ENCODE measurements at places on chromosomes 3 and 15.

- DNase-seq: no peak
These were observed 56.3 kb upstream of the TMCO5A start for GRCh38 chr15:37877851-37878741.

GRCh38 chr3:179464323-179465092 lies 13.2 kb upstream of the GNB4 start:
- DNase-seq: peak; percentile 42

DNA sequence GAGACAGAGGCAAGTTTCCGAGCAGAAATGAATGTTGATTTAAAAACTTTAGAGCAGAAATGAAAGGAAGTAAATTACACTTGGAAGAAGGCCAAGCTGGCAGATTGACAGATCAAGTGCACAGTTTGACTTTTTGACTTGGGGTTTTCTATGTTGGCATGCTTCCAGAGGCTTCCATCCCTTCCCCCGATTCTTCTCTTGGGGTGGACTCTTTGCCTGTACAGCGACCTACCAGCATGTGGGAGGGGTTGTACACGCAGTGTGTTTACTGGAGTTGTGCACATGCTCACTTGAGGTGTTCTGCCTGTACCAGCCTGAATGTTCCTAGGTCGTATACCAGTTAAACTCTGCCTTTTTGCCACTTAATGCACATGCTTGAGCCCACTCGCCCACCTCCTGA lies 701.5 kb upstream of the GBE1 start:
- no peak for DNase-seq

DNA sequence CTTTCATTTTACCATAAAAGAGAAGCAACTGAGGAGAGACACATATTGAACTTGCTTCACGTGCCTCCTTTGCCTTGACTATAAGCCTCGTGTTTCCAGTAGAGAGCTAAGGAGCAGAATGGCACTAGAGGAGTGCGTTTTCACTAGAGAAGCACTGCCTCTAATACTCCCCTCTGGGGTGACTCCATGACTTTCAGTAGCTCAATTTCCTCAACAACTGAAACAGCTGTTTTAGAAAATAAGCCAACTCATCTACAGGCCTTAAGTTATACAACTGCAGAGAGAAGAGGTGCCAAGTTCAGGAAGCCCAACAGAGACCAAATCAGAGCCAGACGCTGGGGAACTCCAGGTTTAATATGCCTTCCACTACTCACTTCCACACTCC lies 1.9 kb downstream of the UBP1 start:
- DNase-seq: no peak

- DNase-seq: peak; percentile 85
These were observed 8.2 kb downstream of the XYLB start for GRCh38 chr3:38354588-38355330.

DNA sequence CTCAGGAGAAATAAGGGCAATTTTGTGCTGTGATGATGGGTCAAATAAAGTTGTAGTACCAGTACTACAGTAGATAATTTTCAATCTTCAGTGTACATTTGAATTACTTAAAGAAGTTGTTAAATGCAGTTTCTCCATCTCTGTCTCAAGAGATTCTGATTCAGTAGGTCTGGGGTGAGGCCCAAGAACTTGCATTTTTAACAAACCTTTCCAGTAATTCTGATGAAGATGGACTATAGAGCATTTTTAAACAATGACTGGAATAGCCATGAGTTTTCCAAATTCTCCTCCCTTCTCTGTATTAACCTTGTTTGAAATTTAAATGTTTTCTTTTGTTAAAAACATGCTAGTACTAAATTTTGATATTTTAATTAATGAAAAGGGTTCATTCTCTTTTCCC lies 127.0 kb upstream of the CD96 start:
- no peak for DNase-seq

DNA sequence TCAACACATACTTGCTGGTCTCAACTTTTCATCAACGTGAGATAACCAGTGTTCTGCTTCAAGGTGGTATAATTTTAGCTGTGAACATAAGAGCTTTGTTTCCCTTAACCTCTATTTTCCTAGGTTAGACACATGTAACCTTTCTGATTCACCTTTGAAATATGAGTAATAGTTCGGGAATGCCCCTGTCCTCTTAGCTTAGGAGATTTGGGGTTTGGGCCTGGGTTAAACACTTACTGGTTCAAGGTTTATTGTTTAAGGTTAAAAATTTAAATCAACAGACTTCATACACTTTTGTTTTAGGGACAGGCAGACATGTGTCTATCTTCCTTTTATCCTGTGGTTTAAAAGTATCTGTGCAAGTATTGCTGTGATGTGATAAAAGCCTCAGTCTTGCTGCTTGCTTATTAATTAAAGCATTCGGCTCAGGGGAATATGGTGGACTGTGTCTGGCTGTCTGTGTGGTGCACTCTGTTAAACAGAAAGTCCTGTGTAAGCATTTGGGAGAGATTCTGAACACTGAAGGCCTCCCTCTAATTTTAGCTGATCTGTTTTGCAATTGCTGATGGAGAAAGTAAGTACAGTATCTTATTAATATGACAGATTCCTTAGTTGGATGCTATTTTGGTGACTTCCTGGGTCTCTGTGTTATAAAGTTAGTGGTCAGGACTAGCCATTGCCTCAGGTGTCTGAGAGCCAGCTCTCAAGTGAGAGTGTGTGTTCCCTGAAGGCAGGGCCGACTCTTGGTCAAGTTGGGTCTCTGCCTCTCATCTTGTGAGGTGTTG lies 81.8 kb downstream of the USP13 start:
- no peak for DNase-seq

- no peak for DNase-seq
These were observed 70.4 kb downstream of the HES1 start for GRCh38 chr3:194206320-194206719.

DNA sequence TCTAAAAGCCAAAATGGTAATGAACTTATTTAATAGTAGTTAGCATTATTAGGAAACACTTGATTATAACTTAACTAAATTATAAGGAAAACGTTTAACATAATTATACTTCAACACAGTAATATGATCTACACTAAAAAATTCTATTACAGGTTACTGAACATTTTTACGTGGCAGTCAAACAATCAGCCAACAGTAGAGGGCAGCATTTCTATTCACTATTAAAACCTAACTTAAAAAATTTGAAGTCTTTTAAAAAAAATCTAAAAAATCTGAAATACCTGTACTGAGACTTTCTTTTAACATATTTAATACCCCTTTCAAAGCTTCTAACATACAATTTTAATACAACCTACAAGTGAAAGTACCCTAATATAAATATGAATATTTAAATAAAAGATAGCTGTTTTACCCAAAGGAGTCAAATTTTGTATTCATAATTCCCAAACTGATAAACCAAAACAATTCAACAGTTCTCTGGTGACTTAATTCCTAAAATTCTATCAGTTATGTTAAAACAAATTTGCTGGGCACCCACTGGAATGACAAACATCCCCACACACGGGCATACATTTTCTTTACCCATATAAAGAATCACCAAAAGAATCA lies 41.5 kb downstream of the DLG1 start:
- peak; percentile 23 for DNase-seq

- no peak for DNase-seq
These were observed 110.3 kb downstream of the CYP19A1 start for GRCh38 chr15:51227940-51228732.

DNA sequence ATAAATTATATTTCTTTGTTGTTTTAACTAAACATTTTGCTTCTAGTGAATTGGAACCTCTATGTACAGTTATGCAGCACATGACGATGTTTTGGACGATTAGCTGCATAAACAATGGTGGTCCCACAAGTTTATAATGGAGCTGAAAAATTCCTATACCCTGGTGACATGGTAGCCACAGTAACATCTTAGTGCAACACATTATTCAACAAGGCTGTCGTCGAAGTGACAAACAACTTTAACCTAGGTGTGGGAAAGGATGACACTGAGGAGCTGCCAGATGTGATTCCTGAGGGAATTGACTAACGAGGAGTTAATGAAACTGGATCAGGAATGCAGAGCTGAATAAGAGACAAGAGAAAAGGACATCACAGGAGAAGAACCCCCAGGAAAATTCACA lies 588.9 kb upstream of the EPHA6 start:
- no peak for DNase-seq

Data from NCI-H2029 (cell line).